ENCODE measurements at places on chromosomes 16 and 17. TPM values are rescaled to one million over a fixed set of nuclear protein-coding genes. Genes with fewer than 3 reads are reported as not detected.

DNA sequence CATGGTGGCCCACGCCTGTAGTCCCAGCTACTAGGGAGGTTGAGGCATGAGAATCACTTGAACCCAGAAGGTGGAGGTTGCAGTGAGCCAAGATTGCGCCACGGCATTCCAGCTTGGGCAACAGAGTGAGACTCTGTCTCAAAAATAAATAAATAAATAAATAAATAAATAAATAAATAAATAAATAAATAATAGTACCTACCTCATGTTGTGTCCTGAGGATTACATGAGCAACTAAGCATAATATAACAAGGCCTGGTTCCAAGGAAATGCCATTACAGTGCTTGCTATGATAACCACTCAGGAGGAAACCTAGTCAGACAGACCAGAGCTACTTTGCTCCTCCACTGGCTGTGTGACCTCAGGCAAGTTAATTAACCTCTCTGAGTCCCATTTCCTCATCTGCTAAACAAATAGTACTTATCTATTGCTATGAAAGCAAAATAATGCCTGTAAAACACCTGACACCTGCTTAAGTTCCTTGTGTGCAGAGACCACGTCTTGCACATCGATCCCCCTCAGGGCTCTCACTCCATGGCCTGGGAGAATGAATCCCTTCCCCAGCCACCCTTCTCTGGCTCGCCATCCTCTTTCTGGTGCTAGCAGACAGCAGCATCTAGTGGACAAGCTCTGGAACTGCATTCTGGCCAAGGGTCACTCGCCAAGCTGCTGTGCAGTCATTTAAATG lies 7.5 kb downstream of the EPOP start:
- no peak overlapping the region for H3K4me3 ChIP-seq
- DNase-seq = peak; percentile 74
- no peak overlapping the region for H3K27ac ChIP-seq

TMEM88 gene
- total RNA-seq = 5.7 TPM

DNA sequence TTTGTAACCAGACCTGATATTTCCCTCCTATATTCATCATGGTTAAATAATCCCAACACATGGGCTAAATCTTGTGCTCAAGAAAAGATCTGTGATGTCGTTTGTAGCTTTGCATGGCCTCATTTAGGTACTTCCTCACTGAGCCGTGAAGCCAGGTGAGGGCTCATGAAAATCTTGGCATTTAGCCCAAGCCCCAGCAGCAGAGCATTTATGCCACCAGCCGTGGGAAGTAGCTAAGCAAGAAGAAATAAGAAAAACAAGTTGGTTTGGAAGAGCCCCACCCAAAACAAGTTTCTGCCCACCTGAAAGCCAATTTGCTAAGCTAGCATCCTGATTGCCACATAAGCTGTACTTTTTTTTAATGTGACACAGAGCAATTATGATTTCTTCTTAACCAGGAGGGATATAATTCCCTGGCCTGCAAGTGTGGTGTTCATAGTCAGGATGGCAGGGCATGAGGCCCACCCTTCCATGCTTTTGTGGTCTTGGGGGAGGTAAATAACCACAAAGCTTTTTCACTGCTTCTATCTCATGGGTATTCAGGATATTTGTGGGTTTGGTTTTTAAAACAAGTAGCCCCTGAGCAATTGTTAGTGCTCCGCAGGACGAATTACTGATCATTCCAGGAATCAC lies 10.5 kb downstream of the TMIGD1 start:
- no peak for DNase-seq
- no peak overlapping the region for H3K27ac ChIP-seq
- no peaks in the 10 kb centered on the region for H3K36me3 ChIP-seq
- peaks cover 14% of the 10 kb centered on the region for H3K4me1 ChIP-seq

INCA1 gene
- total RNA-seq = 1.0 TPM

DNA sequence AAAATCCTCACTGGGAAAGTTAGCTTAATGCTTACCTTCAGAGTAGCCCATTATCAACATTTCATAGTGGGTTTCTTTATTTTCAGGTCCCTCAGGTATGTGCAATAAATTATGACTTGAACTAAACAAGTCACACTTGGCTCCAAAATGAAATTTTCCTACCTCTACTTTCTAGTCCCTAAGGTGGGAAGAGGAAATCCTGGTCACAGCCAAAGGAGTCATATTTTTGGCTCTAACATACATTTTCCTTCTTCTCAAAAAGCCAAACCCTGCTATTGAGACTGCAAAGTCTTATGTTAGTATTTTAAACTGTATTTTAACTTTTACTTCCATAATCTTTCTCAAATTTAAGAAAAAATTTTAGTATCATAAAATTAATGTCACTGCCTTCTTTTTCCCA lies 128.9 kb downstream of the BRIP1 start:
- H3K27me3 ChIP-seq = no peaks in the 10 kb centered on the region
- H3K36me3 ChIP-seq = no peaks in the 10 kb centered on the region
- no peaks in the 10 kb centered on the region for H3K4me1 ChIP-seq
- no peak for DNase-seq
- no peak overlapping the region for H3K27ac ChIP-seq
- H3K4me3 ChIP-seq = no peak overlapping the region

SLC38A8 gene
- total RNA-seq = not detected
